ENCODE measurements at places on chromosomes 2 and 18.

- peak overlapping the region; percentile 54 for H3K4me3 ChIP-seq
- H3K4me1 ChIP-seq: peaks cover 45% of the 10 kb centered on the region
- DNase-seq: no peak
These were observed 241.8 kb upstream of the RAB12 start for GRCh38 chr18:8367217-8367988.

DNA sequence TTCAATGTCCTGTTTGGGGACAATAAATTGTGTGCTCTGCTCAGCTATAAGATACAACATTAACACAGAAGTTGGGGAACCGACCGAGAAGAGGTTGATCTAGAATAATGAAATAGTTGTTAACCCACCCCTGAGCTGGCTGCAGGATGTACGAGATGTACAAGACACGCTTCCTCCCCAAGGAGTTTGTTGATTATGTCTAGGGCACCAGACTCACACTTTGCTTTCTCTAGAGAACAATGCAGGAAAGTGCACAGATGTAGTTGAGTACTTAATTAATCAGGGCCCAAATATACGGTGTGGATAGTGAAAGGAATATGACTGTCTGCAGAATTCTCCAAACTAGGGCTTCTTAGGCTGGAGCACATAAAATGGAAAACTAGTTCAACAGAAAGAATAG is 415.2 kb upstream of the TNP1 start:
- H3K4me3 ChIP-seq: no peak overlapping the region
- peaks cover 34% of the 10 kb centered on the region for H3K4me1 ChIP-seq
- no peak overlapping the region for H3K27ac ChIP-seq
- H3K36me3 ChIP-seq: no peaks in the 10 kb centered on the region
- no peaks in the 10 kb centered on the region for H3K27me3 ChIP-seq
- DNase-seq: no peak

- H3K4me3 ChIP-seq: no peak overlapping the region
- no peak overlapping the region for H3K27ac ChIP-seq
- peaks cover 18% of the 10 kb centered on the region for H3K4me1 ChIP-seq
- DNase-seq: no peak
- no peaks in the 10 kb centered on the region for H3K27me3 ChIP-seq
These were observed 38.2 kb downstream of the CERS6 start for GRCh38 chr2:168494190-168494711.

DNA sequence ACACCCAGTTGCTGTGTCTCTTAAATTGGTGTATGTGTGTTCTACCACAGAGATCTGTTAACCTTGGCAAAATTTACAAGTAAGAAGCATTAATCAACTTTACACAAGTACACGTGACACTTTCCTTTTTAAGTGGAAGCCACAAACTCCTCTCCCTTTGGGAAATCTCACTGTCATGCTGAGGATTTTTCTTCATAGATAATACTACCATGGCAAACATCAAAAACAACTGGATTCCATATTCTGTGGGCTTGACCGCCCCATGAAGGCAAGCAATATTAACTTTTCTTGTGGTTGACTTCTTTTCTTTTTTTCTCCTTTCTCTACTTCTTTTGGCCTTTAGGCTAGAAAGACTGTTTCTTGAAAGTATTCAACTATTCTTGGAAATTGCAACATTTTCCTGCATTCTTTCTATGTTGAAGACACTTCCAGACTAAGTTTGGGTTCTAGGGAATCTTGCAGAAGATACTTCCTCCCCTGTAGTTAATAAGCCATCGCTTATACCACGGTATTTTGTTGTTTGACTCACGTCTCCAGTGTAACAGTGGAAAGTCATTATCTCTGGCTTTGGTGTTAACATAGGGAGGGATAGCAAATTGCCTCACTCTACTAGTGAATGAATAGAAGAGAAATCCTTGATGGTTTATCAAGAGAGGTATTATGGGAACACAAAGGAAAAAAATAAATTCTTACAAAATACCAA is 79.5 kb downstream of the SLC8A1 start:
- H3K4me3 ChIP-seq: no peak overlapping the region
- no peaks in the 10 kb centered on the region for H3K36me3 ChIP-seq
- no peaks in the 10 kb centered on the region for H3K27me3 ChIP-seq
- no peak for DNase-seq
- H3K4me1 ChIP-seq: peaks cover 30% of the 10 kb centered on the region

DNA sequence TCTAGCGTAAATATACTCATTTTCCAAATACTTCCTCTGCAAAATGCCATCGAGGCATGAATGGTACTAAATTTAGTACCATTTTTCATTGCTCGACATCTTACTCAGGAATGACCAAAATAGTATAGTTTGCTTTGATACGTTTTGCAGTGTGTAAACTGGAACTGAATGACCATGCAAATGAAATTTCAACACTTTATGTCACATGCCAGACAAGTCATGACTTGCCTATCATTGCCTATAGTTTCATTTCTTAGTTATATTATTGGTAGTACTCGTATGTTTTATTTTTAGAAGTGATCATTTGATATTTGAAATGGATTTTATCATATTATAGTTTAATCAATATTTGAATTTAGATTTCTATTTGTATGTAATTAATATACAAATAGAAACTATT is 9.1 kb downstream of the MSTN start:
- no peak overlapping the region for H3K27ac ChIP-seq
- no peak for DNase-seq
- no peak overlapping the region for H3K4me3 ChIP-seq
- H3K4me1 ChIP-seq: peaks cover 5% of the 10 kb centered on the region
- no peaks in the 10 kb centered on the region for H3K27me3 ChIP-seq

DNA sequence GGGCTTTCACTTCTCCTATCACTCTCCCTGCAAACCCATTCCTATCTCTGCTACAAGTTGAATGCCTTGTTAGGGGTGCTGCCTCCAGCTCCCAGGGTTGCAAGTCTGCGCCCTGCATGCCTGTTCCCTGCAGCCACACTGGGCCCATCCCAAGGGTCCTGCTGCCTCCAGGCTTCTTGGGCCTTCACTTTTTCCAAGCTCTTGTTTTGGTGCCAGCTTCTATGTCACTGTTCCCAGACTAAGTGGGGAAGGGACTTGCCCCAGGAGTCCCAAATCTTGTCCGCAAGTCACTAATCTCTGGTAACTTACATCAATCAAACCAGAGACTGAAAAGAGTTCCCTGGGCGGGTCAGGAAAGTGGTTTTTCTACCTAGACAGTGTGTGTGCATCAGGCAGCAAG is 65.4 kb downstream of the ZCCHC2 start:
- no peaks in the 10 kb centered on the region for H3K36me3 ChIP-seq
- no peak for DNase-seq
- no peak overlapping the region for H3K27ac ChIP-seq
- H3K4me1 ChIP-seq: peaks cover 14% of the 10 kb centered on the region
- peaks cover 9% of the 10 kb centered on the region for H3K27me3 ChIP-seq

GRCh38 chr2:168220965-168221819 is 26.2 kb downstream of the STK39 start:
- H3K36me3 ChIP-seq: peaks cover 6% of the 10 kb centered on the region
- no peaks in the 10 kb centered on the region for H3K27me3 ChIP-seq
- no peak for DNase-seq
- peaks cover 16% of the 10 kb centered on the region for H3K4me1 ChIP-seq
- H3K27ac ChIP-seq: no peak overlapping the region
- H3K4me3 ChIP-seq: no peak overlapping the region

All from osteocyte (in vitro differentiated cells).